ENCODE measurements at places on chromosomes 3 and 15. TPM values are rescaled to one million over a fixed set of nuclear protein-coding genes. Genes with fewer than 3 reads are reported as not detected.

The TIMP4 gene
- 10.8 TPM for total RNA-seq

The CCR1 gene
- not detected for total RNA-seq

The C3orf85 gene
- total RNA-seq: not detected

The TF gene
- 0.60 TPM for total RNA-seq

The PIGB gene
- 9.4 TPM for total RNA-seq

The UQCC5 gene
- total RNA-seq: 64.0 TPM

The FETUB gene
- 0.14 TPM for total RNA-seq

The POLQ gene
- total RNA-seq: 6.3 TPM

The ESYT3 gene
- 0.54 TPM for total RNA-seq

The C3orf22 gene
- not detected for total RNA-seq

The BNIP2 gene
- total RNA-seq: 63.9 TPM

The UNC13C gene
- total RNA-seq: not detected

The AMOTL2 gene
- total RNA-seq: 46.2 TPM

The REC114 gene
- total RNA-seq: not detected

The ARPIN gene
- total RNA-seq: 11.4 TPM

The TP63 gene
- total RNA-seq: 0.27 TPM

The IL17RB gene
- 1.2 TPM for total RNA-seq

The LOXL1 gene
- 0.34 TPM for total RNA-seq

The OR5K2 gene
- not detected for total RNA-seq

The CTXN2 gene
- not detected for total RNA-seq

The SSUH2 gene
- total RNA-seq: 0.90 TPM

All from A549 treated with ZK216348 at 1 μM for 4 hours (cell line).